ENCODE measurements at places on chromosomes 16 and 17.
A peak's percentile ranks its signal among the peaks of the same experiment; 100 is the strongest.

- DNase-seq: peak; percentile 60
Observed at GRCh38 chr17:44187131-44187899, 543 bp downstream of the TMUB2 start.

GRCh38 chr16:86545954-86546637 is 8.9 kb downstream of the MTHFSD start:
- no peak for DNase-seq

GRCh38 chr17:50558941-50559614 is 1.4 kb upstream of the CACNA1G start:
- no peak for DNase-seq

DNA sequence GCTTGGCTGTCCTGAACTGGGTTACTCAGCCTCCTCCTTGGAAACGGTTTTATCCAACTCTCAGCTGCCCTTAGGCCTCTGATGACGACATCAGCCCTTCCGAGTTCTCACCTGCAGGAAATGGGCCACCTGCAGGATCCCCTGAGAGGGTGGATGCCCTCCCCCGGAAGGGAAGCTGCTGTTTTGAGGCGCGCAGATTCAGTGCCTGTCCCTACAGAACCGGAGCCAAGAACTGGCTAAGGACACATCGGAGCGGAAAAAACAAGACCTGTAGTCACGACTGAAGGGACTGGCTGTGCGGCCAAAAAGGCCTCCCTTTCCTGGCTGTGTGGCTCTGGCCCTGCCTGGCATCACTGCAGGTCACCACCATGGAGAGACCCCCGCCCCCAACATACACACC is 11.7 kb upstream of the C16orf95 start:
- DNase-seq: no peak

GRCh38 chr16:11183035-11183812 is 72.8 kb downstream of the SOCS1 start:
- no peak for DNase-seq

GRCh38 chr16:57469917-57470470 is 7.5 kb downstream of the POLR2C start:
- DNase-seq: no peak

GRCh38 chr16:88924834-88925539 is 52.0 kb downstream of the CBFA2T3 start:
- DNase-seq: no peak

Data from CD4-positive, alpha-beta T cell treated with Interleukin-1 beta for 1 hour (primary cell).